ENCODE measurements at places on chromosomes 12 and 14.

- no peak for DNase-seq
Measured at GRCh38 chr12:3720772-3721171, 32.1 kb downstream of the CRACR2A start.

DNA sequence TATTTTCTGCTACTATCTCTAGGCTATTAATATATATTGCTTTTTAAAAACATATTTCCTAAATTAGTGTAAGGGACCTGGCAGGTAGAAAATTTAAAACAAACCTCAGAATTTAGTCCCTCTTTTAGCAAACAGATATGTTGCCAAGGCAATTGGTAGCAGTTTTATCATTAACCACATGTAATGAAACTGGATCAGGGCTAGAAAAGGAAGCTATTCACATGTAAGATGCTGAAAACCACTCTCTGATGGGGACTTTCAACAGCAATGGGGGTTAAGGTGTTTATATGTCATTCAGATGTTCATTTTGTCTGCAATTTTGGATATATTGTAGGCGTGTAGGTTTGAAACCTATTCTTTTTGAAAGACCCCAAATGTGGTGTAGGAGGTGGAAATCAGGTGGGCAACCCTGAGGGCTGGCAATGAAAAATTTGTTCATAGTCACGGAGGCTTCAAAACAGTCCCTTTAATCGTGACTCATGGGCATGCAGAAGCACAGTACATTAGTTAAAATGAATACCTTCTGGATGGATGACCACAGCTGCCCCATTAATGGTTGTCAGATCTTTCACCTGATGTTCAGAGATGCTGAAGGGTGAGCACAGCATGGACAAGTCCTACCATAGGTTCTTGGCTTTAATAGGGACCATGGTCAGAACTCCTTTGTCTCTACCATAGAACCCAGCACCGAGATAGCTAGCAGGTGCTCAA, 5.9 kb upstream of the PKP2 start:
- no peak for DNase-seq

DNA sequence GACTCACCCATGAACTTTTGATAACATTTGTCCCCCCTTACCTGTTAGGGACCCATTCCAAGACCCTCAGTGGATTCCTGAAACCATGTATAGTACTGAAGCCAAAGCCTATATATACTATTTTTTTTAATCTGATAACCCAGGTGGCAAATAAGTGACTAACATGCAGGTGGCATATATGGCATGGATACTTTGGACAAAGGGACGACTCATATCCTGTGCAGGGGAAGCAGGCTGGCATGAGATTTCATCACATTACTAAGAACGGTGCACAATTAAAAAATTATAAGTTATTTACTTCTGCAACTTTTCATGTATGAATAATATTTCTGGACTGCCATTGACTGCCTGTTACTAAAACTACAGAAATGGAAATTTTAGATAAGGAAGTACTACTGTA, 880.1 kb upstream of the FBXO33 start:
- DNase-seq: no peak

GRCh38 chr12:67655829-67656228, 7.3 kb downstream of the DYRK2 start:
- DNase-seq: no peak

DNA sequence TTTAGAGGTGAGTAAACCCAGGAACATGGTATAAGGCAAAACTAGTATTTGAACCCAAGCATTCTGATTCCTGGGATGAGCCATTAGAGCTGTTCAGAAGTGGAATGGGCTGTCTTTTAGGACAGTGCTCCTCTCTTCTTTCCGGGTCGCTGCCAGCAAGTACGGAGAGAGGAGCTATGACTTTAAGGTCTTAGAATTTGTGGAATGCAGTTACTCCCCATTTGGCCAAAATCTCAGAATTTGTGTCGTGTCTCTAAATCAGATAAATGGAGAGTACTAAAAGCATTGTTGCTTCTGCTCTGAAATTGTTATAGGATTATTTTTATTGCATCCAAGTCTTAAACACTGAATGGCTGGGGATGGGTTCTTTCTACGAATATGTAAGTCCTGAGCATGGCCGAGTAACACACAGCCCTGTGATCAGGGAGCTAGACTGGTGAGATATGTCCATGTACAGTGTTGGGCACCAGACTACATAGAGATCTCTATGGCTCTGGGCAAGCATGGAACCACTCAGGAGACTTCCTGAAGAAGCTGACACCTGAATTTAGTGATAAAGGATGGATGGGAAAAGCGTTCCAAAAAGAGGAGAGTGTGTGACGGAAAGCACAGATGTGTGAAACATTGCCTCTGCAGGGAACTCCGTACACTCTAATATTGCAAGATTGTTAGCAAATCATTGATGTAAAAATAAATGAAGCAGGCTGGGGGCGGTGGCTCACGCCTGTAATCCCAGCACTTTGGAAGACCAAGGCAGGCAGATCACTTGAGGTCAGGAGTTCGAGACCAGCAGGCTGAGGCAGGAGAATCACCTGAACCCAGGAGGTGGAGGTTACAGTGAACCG, 184.7 kb downstream of the SRGAP1 start:
- no peak for DNase-seq

- DNase-seq: no peak
Measured at GRCh38 chr14:22515929-22516328, 73.1 kb downstream of the DAD1 start.

DNA sequence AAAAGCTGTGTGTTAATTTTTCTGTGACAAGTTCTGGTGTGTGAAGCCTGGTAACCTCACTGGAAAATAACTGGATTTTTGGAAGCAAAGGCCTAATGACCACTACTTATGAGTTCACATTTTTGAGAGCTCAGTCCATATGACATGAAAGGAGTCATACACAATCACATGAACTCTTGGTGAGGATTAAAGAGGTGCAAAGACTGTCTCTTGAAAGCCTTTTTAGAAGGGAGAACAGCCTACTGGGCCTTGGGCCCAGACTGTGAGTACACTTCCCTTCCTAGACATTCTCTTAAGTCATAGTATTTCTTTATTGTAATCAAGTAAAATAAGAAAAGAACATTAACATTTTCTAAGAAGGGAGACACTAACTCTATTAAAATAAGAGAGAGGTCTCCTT, 176.1 kb downstream of the BCAT1 start:
- DNase-seq: no peak

DNA sequence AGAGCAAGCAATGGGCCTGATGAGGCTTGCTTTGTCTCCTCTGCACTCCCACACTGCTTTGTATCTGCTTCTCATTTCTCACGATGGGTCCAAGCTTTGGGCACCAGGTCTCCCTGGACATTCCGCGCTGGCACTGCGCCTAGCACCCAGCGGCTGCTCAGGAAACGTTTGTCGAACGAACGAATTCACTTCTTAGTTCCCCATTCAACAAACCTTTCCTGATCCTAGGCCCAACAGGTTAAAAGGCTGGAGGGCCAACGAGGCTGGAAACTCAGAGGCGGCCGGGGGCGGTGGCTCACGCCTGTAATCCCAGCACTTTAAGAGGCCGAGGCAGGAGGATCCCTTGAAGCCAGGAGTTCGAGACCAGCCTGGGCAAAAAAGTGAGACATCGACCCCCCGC, 1.0 kb upstream of the GLRX5 start:
- DNase-seq: no peak

DNA sequence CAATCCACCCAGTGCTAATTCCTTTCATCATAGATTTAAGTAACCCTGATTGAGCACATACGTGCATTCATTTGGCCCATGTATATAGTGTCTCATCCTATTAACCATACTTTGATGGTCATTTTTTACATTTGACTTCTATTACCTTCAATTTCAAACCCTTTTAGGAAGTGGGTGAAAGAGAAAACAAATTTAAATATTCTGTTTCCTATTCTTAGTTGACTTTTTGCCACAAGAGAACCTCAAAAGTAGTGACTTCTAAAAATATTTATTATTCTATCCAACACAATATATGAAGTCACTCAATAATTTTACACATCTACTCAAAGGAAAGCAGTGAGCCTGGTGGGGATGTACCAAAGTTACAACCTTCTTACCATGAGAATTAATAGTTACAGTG, 164.9 kb downstream of the CEP128 start:
- DNase-seq: no peak

DNA sequence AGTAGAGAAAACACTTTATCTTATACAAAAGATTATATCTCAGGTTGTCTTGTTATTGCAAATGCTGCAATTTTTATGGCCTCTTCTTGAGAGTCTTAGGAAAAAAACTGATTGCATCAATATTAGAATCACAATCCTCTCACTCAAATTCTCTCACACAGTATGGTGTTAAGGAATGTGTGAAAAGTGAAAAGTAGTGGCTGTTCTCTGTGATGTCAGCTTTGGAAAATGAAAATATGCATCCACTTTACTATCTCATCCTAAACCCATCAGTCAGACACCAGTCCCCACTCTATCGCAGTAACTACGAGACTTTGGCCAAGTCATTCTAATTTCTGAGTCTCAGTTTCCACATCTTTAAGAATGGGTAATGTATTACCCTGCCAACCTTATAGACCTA, 32.6 kb upstream of the NTF3 start:
- no peak for DNase-seq

DNA sequence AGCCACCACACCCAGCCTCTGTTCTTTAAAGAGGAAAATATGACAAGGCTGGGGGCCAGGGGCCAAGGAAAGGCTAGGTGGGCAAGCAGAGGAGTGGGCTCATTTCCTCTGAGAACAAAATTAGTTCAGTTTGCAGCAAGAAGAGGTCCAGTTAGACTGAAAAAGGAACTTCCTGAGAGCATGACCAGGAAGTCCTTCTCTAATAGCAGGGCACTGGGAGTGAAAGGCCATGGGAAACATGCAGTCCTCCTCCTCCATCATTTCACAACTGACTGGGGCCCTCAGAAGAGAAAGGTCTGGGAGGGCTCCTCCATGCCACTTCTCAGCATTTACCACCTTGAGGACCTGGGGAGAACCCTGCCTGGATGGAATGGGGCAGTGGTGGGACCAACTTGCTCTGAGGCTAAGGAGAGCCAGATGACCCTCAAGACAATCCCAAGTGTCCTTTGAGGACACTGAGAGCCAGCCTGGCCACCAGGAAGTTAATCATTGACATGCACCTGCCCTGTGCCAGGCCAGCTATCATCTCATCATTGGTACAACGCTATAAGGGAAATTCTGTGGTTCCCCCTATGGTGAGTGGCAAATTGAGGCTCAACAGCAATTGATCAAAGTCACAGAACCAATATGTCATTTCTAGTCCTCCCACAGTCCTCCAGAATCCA, 2.0 kb downstream of the AQP2 start:
- no peak for DNase-seq

GRCh38 chr12:97680751-97681150, 218.1 kb downstream of the RMST start:
- no peak for DNase-seq

DNA sequence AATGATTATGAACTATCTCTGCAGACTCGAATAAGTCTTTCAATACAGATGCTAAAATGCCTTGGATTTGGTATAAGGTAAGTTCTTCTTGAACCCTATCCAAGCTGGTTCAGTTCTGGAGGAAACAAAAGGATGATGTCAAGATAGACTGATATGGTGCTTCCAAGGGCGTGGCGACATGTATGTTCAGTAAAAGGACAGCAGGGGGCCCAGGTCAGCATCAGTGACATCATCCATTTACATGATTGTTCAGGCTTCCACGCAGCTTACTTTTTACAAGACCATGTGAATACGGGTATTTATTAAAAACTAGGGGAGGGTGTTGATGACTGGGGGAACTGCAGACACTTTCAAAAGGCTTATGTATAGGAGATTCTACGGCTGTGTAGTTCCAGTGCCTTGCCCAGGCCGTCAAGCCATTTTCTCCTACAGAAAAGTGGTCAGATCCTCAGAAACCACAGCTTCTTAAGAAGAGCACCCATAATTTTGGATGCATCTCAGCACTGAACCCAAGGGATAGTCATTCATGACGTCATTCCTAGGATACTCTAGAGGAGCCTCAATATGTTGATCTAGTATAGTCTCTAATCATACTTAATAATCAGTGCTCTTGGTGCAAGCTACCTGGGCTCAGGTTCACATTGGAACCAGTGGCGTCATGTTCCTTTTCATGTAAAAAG, 527.7 kb downstream of the FUT8 start:
- DNase-seq: no peak

GRCh38 chr12:63826006-63826585, 18.4 kb upstream of the SRGAP1 start:
- DNase-seq: no peak

- DNase-seq: no peak
Measured at GRCh38 chr12:54372113-54372806, 8.0 kb upstream of the GPR84 start.

DNA sequence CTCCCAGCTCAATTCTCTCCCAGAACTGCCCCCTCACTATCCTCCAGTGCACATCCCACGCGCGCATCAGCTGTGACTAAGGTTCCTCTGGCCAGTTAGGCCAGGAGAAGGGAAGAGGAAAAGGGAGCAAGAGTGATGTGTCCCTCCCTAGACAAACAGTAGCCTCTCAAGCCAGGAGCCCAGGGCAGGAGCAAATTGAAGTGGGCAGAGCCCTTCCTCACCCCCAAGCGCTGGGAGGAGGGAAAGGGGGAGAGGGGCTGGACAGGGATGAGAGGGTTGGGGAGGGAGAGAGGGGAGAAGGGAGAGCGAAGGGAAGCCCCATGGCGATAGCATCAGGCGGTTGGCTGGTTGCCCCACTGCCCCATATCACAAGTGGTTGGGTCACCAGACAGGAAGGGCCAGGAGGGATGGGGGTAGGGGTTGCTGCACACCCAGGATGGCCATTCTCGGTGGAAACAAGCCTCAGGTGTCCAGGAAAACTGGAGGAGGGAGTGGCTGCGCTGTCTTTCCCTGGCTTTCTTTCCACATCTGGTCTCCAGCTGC, 1.1 kb downstream of the CD63 start:
- DNase-seq: no peak

DNA sequence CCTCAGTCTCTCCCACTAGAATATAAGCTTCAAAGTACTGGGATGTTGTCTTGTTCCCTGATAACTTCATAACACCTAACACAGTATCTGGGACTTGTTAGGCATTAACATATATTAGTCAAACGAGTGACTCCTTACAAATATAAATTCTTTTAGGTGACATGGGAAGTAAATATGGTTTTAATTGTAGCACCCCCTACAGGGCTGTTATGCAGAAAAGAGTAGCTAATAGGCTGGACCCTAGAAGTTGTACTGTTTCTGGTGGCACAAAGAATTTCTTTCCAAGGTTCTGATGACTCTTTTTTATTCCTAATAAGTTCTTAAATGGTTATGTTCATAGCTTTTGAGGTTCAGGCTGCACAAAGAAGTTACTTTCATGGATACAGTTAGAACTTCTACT, 29.8 kb downstream of the GPATCH2L start:
- no peak for DNase-seq

GRCh38 chr12:104506676-104507401, 50.1 kb downstream of the CHST11 start:
- DNase-seq: no peak

GRCh38 chr12:4283512-4284255, 10.1 kb downstream of the CCND2 start:
- DNase-seq: no peak

GRCh38 chr12:131671871-131672270, 39.0 kb upstream of the SFSWAP start:
- DNase-seq: no peak

- no peak for DNase-seq
Measured at GRCh38 chr14:56224691-56225681, 106.8 kb downstream of the PELI2 start.

GRCh38 chr12:102171951-102172350, 25.7 kb downstream of the PMCH start:
- no peak for DNase-seq

- no peak for DNase-seq
Measured at GRCh38 chr12:71558445-71558844, 105.2 kb downstream of the ZFC3H1 start.
